MG63 (cell line): ENCODE measurements at places on chromosomes 11 and 22. TPM values are rescaled to one million over a fixed set of nuclear protein-coding genes. Genes with fewer than 3 reads are reported as not detected.

DNA sequence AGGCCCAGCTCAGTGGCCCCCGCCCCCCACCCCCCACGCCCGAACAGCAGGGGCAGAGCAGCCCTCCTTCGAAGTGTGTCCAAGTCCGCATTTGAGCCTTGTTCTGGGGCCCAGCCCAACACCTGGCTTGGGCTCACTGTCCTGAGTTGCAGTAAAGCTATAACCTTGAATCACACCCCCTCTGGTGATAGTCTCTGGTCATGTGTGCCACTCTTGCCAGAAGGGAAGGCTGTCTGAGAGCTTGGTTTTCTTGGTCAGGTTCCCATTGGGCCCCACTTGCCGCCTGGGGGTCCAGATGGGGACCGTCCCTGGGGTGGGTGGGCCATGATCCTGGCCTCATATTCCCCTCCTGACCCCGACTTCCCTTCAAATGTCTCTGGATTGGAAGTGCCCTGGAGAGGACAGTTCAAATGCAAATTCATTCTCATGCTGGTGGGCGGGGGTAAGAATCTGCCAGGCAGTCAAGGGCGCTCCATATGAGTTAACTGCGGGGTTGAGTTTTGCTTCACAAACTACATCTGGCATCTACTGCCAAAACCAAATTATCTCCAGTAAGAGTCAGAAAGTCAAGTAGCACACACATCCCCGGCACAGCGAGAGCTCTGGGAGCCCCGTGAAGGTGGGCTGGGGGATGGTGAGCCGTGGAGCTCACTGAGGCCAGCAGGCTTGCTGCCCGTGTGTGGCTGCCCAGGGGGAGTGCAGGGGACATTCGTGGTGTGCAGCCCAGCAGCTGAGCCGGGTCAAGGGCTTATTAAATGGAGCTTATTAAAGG is 35.7 kb downstream of the B3GAT1 start:
- DNase-seq: no peak

DNA sequence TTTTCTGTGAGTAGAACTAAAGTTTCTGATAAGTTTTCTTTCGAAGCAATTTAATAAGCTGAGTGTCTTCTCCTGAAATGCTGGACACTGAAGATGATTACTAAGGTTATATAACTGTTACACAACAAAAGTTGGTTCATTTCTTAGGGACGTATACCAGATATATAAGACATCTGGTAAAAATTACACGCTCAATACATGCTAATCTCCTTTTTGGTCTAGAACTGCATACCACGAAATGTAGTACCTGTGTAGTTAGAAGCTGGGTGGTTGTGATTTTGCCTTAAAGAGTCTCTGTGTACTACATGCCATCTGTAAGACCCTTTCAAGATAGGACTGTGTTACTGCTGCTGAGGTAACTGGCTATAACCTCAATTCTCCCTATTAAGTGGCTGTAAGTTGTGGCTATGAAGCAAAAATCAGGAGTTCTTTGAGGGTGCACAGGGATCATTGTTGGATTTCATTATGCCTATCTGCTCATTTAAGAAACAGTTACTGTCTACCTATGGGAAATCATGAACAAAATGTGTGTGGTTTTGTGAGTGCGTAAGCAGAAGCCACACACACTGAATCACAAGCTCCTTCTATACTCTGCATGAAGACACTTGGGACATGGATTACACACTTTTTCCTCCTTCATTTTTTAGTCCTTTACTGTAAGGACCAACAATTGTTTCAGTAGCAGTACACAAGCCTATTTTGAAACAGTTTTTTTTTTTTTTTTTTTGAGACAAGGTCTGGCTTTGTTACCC is 195.9 kb downstream of the SWAP70 start:
- DNase-seq: no peak

Gene JHY
- total RNA-seq: 0.53 and 1.6 TPM in 2 replicates

DNA sequence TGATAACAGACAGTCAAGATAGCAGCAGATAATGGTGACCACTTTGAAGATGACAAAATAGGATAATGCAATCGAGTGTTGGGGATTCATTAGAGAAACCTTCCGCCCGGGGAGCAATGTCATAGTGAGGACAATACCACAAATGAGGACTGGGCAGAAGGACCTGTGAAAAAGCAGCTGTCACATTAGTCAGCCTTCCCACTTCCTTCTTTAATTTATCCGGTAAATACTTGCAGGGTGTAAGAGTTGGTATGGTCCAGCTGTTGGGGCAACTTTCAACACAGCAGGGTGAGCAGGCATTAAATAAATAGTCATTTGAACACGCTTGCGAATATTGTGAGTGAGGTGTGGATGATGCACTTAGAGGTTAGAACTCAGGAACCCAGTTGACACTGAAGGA is 132.5 kb upstream of the KIRREL3 start:
- no peak for DNase-seq

DNA sequence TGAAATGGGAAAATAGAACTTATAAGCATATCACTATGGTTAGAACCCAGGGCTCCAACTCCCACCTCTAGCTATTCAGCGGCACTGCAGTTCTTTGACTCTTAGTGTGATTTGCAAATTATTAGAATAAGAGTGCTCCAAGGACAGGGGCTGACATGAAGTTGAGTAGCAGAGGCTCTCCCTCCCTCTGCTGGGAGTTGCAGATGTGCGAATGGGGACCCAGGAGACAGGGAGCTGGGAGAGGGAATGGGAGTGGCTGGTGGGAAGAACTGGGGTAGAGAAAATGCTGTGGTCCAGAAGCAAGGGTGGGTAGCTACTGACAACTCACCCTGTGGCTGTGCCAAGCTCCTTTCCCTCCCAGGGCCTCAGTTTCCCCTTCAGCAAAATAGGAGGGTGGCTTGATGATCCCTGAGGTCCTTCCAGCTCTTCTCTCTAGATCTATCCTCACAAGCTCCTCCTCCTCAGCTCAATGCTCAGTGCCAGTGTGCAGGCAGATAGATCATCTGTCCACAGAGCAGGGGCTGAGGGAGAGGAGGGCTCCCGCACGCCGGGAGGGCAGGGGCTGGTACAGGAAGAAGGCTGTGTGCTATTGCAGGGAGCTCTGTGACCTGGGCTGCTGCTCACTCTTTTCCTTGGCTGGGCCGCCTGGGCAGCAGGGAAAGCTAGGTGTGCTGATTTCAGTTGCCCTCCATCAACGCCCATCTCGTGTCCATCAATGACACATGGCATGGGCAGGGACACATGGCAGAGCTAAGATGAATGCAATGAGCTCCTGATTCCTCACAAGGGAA is 99.0 kb downstream of the NECTIN1 start:
- no peak for DNase-seq

Gene TNNI2
- not detected in 2 replicates for total RNA-seq

Gene RFPL2
- not detected in 2 replicates for total RNA-seq

Gene ZNRF3
- 2.1 and 2.2 TPM in 2 replicates for total RNA-seq

Gene TRIOBP
- total RNA-seq: 154 and 194 TPM in 2 replicates

GRCh38 chr11:45662096-45662664 is 3.2 kb downstream of the CHST1 start:
- DNase-seq: no peak

- DNase-seq: peak; percentile 100
Measured at GRCh38 chr11:125263268-125263790, 98.8 kb downstream of the PKNOX2 start.

Gene CCDC85B
- total RNA-seq: 99.6 and 131 TPM in 2 replicates

DNA sequence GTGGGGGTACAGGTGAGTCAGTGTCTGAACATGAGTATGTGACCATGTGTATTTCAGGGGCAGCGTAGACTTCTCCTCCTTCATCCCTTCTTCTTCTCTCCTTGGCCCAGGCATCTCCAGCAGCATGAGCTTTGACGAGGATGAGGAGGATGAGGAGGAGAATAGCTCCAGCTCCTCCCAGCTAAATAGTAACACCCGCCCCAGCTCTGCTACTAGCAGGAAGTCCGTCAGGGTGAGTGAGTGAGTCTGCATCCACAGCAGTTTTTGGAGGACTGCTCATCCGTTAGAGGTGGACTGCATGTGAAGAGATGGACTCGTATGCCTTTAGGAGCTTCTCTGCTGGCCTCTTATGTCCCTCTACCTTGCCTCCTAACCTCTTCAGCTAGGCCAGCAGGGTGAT is 15.6 kb downstream of the TUB start:
- DNase-seq: no peak

Gene APOA4
- not detected in 2 replicates for total RNA-seq

Gene SLC29A2
- total RNA-seq: not detected in 2 replicates

- peak; percentile 72 for DNase-seq
Measured at GRCh38 chr22:22721681-22722354, 77.4 kb downstream of the GGTLC2 start.

Gene GAL3ST1
- total RNA-seq: not detected in 2 replicates

- no peak for DNase-seq
Measured at GRCh38 chr11:116386118-116386699, 386.6 kb downstream of the BUD13 start.

Gene CREBZF
- total RNA-seq: 31.8 and 34.4 TPM in 2 replicates

DNA sequence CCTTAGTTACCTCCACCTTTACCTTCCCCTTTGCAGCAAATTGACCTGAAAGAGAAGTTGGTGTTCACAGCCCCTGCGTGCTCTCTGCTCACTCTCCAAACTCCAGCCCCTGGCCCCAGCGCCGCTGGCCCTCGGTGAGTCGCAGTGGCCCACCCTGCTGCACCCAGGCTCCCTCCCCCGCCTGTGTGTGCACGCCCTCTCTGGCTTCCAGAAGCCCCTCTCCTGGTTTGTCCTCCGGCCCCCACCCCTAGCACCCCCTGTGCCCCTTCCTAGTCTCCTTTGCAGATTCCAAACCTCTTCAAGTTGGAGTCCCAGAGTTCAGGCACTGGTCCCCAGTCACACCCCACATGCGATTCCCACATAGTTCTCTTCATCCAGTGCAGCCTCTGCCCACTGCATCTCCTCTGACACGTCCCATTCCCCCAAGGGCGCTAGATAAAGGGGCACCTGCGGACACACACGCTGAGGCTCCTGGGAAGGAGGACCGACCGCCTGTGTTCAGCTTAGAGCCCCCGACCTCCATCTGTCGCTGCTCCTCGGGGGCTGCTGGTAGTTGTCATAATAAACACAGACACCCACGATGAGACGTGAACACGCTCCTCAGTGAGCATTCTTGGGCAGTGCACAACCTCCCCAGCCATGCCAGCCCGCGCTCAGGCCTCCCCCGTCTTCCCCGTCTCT is 1.5 kb upstream of the PHRF1 start:
- no peak for DNase-seq

- no peak for DNase-seq
Measured at GRCh38 chr22:46142548-46143490, 7.5 kb upstream of the PPARA start.

Gene LRRC55
- not detected in 2 replicates for total RNA-seq
